ENCODE measurements at places on chromosomes 13 and 19. TPM values are rescaled to one million over a fixed set of nuclear protein-coding genes. Genes with fewer than 3 reads are reported as not detected.

DNA sequence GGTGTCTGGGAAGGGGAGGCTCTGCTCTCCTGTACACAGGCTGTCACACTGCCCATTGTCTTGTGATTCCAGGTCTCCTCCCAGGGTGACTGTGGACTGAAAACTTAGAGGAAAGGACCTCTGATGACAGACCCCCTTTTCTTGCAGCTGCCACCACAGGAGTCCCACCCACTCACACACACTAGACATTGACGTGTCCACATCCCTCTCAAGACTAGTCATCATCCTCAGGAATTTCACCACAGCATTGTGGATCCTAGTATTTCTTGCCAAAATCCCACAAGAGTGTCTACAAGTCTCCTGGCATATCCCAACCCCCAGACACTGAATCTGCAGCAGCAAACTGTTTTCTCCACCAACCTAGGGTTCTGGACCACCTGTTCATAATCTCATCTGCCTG lies 5.3 kb downstream of the ZNF85 start:
- no peak for DNase-seq

DNA sequence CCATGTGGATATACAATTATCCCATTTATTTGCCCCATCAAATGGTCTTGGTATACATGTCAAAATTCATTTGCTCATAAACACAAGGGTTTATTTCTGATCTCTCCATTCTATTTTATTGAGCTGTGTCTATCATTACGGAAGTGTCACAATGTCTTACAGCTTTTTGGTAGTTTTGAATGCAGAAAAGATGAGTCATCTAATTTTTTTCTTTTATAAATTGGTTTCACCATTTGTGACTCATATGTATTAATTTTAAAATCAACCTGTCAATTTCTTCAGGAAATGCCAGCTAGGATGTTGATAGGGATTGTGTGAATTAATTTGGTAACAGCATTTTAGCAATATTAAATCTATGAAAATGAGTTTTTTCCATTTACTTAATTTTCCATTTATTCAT lies 2549.4 kb downstream of the PCDH9 start:
- DNase-seq = no peak

DNA sequence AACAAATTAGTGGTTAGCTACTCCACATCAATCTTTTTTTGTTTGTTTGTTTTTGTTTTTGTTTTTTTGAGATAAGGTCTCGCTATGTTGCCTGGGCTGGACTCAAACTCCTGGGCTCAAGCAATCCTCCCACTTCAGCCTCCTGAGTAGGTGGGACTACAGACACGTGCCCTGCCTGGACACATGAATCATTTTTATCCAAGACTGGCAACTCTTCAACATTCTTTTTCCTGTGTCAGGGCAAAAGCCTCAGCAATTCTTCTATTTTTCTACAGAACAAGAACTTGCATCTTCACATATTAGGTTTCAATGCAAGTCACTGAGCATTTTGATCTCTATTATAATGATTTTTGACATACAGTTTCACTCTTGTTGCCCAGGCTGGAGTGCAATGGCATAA lies 76.8 kb upstream of the LRCH1 start:
- no peak for DNase-seq

ZNF582 gene
- total RNA-seq = 7.1 TPM

- DNase-seq = no peak
These were observed 23.1 kb downstream of the CHAF1A start for GRCh38 chr19:4425537-4425936.

DNA sequence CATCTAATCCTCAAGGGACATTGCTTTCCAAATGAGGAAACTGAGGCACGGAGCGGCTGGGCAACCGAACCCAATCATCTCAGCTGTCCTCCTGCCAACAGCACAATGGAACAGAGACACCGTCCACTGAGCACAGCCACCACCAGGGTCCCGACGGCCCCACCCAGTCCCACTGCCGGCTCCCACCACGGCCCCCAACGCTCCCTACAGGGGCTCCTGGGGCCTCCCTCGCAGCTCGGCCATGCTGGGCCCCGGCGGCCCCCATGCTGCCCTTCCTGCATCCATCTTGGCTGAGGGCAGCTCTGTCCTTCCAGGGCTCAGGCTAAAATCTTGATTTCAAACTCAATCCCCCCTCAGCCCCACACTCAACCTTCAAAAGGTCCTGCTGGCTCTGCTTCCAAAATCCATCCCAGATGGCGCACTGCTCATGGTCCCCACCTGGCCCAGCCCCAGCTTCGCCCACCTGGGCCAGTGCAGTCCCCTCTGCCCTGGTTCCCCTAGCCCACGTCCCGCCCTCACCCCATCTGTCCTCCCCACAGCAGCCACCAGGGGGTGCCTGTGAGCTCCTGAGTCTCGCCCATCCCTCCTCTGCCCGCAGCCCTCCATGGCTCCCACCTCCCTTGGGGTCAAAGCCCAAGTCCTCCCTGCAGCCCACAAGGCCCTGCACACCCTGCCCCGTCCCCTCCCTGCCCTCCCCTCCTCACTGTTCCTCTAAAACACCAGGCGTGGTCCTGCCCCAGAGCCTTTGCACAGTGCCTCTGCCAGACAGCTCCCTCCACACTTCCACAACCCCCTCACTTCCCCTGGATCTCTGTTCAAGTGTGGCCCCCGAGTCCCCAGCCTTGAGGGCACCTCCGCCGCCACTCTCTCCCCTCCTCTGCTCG lies 7.9 kb downstream of the PIP5K1C start:
- DNase-seq = peak; percentile 32

Measured in naive thymus-derived CD8-positive, alpha-beta T cell (primary cell).